LHCN-M2 (cell line): ENCODE measurements at places on chromosomes 16 and 17. TPM values are rescaled to one million over a fixed set of nuclear protein-coding genes. Genes with fewer than 3 reads are reported as not detected.

LRRC75A gene
- total RNA-seq = 0.06 and 0.38 TPM in 2 replicates

KRT222 gene
- total RNA-seq = not detected in 2 replicates

ESRP2 gene
- 0.13 TPM in 1 of 2 replicates, not detected in the other for total RNA-seq

CDRT15 gene
- total RNA-seq = not detected in 2 replicates

STX1B gene
- 1.7 and 4.1 TPM in 2 replicates for total RNA-seq

OR2C1 gene
- total RNA-seq = 0.17 TPM in 1 of 2 replicates, not detected in the other
